ENCODE measurements at places on chromosomes 7 and 10.

GRCh38 chr7:127535546-127536393 is 49.6 kb downstream of the GCC1 start:
- no peak for DNase-seq

DNA sequence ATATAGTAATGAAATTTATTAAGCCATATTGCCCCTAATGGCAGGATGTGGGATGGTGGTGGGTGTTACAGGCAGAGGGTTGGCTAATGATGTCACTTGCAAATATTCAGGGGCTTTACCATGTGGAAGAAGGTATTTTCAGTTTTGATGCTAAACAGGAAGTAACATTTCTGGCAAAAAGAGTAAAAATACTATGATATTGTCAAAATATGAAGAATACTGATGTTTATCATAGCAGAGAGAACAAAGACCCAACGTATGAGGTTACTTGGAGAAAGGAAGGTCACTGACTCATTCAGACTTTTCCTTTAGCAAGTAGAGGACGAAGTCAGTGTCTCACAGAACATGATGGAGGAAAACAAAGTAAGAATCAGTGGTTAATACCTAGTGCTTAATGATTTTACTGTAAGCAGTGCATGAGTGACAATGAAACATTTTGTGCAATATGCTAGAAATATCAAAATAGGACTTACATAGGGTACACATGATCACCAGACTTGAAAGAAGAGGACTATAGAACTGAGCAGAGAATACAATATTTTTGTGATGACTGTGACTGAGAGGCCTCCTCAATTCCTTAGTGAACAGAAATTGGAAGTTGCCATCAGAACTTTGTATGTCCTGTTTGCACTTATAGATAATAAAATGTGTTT is 89.7 kb upstream of the STEAP4 start:
- no peak for DNase-seq

- DNase-seq, result no peak
Observed at GRCh38 chr10:50279489-50279888, 28.2 kb upstream of the ASAH2 start.

DNA sequence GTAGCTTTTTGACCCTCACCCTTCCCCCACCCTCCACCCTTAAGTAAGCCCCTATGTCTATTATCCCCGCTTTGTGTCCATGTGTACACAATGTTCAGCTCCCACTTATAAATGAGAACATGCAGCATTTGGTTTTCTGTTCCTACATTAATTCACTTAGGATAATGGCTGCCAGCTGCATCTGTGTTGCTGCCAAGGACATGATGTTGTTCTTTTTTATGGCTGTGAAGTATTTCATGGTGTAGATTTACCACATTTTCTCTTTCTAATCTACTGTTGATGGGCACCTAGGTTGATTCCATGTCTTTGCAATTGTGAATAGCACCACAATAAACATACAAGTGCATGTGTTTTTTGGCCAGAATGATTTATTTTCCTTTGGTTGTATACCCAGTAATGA is 232.2 kb downstream of the CACNA2D1 start:
- no peak for DNase-seq

DNA sequence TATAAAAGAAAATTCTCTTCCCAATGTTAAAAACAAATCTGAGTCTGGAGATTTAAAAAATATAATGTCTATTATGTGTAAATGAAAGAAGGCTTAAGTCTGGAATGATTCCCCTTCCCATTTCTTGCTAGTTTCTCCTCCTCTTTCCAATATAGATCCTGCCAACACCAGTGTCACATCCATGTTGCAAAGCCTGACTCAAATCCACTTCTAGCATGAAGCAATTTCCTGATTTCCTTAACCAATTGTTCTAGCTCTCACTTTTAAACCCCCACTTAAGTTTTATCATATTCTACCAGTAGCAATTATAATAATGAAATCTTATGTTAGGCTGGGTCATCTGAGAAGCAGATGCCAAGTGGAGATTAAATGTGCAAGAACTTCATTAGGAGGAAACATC is 100.1 kb upstream of the SEC61G start:
- no peak for DNase-seq

GRCh38 chr7:156985101-156985992 is 25.1 kb downstream of the MNX1 start:
- DNase-seq, result no peak

DNA sequence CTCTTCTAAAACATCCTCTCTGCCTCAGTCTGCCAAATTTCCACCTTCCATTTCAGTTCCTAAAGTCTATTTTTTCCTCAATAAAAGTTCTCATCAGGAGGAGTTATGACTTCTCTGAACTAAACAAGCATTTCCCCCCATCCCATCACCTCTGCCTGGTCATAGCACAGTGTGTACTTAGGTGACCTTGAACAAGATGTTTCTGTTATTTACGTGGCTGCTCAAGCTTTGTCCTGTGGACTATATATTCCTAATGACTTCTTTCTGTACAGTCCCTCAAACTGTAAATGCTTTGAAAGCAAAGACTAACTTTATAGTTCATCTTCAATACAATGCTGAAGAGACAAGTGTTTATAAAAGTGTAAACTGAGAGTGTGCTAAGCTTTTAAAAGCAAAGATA is 166.9 kb downstream of the CPEB3 start:
- DNase-seq, result no peak

GRCh38 chr7:91668217-91668616 is 212.3 kb downstream of the MTERF1 start:
- DNase-seq, result no peak

GRCh38 chr7:120394595-120394994 is 121.6 kb downstream of the KCND2 start:
- DNase-seq, result no peak

DNA sequence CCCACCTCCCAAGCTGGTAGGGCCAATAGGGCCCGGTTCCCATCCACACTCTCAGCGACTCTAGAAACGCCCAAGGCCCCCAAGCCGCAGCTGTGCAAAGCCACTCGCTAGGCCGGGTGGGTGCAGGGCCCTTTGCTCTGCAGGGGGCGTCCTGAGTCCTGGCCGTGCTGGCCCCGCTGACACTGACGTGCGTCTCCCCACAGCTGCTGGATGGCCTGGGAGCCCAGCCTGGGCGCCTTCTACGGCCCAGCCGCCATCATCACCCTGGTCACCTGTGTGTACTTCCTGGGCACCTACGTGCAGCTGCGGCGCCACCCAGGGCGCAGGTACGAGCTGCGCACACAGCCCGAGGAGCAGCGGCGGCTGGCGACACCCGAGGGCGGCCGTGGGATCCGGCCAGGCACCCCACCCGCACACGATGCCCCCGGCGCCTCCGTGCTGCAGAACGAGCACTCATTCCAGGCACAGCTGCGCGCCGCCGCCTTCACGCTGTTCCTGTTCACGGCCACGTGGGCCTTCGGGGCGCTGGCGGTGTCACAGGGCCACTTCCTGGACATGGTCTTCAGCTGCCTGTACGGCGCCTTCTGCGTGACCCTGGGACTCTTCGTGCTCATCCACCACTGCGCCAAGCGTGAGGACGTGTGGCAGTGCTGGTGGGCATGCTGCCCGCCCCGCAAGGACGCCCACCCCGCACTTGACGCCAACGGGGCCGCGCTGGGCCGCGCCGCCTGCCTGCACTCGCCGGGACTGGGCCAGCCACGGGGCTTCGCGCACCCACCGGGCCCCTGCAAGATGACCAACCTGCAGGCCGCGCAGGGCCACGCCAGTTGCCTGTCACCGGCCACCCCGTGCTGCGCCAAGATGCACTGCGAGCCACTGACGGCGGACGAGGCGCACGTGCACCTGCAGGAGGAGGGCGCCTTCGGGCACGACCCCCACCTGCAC is 31.6 kb upstream of the KNDC1 start:
- no peak for DNase-seq

GRCh38 chr10:83127942-83128575 is 1011.2 kb upstream of the GHITM start:
- no peak for DNase-seq

DNA sequence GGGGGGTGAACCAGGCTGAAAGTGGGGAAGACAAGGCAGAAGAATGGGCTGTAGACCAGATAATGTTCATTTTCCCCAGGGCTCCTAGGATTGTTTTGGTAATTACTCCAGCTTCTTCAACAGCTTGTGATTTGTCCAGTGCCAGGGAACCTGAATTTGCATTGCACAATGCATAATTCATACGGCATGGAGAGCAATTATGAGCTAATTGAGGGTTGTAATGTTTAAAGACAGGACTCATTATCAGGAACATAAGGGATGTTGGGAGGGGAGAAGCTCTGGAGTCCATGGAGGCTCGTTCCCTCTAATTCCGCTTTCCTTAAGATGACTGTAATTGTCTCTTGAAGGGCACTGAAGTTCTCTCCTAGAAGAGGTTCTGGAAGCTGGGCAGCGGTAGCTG is 405.0 kb upstream of the ZMIZ1 start:
- no peak for DNase-seq

DNA sequence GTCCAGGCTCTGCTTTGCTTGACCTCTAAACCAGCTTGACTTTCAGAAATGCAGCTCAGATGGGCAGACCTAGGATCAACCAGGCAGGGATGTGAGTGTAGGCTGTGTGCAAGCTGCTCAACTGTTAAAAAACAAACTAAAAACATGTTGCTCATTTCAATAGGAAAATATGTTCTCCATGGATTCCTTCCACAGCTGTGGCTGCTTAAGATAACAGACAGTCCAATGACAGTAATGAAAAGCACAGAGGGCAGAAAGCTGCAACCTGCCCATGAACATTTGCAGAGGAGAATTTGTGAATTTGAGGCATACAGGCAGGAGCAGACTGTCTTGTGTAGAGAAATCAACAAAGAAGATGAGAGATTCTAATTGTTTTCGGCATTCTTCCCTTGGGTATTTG is 534.2 kb downstream of the CCSER2 start:
- no peak for DNase-seq

- DNase-seq, result no peak
Observed at GRCh38 chr7:24825931-24826661, 68.8 kb upstream of the GSDME start.

DNA sequence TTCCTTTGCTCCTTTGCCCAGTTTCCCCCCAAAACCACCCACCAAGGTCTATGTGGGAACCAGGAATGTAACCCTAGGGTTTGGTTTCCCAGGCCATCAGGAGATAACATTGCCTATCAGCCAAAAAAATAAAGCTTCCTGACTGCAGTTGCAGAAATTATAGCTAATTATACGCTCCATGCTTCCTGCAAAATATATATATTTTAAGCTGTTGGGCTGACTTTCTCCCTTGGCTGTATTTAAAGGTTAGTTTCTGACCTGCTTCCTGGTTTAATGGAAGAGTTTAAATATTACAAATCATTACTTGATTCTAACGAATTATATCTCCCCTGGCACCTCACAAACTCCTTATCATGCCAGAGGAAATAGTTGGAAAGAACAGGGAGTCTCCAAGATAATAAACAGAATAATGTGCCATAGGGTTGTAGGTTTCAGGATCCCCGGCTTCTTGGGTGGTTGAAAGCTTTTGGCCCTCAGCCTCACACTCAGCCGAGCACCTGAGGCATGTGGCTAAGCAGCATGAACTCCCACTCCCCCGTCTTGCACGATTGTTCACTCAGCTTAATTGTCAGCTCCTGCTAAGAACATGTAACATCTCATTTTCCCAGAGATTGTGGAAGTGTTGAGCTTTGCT is 79.9 kb downstream of the FZD1 start:
- no peak for DNase-seq

DNA sequence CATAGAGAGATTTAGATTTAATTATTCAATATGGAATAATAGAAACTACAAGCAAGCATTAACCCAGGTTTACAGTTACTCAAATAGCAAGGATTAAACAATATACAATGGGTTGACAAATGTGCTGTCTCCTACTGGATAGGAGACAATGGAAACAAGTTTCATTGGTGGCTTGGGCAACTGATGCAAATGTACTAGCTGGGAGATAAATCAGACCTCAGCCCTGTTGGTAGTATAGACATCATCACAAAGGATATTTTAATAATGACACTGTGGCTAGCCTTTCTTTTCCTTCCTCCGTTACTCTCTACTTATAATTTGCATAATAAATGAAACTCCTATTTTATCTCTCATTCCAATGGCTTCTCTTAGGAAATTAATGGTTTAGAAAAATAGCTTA is 96.5 kb upstream of the DKK1 start:
- no peak for DNase-seq

GRCh38 chr10:24597426-24597825 is 126.3 kb downstream of the ARHGAP21 start:
- no peak for DNase-seq

DNA sequence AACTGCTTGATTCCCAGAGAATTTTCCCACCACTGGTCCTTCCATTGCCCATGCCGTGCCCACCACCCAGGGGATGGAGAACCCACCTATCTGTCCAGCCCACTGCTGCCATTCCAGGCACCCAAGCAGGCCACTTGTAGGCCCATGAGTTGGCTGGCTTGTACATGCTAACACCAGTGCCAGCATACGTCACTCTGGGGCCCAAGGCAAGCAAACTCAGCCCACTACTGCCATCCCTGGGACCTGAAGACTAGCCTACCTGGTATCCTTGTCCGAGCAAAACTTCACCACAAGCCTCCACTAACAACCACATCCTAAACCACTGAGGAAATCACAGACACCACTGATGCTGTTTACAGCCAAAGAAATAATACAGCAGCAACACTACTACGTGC is 44.7 kb upstream of the CDK6 start:
- no peak for DNase-seq

DNA sequence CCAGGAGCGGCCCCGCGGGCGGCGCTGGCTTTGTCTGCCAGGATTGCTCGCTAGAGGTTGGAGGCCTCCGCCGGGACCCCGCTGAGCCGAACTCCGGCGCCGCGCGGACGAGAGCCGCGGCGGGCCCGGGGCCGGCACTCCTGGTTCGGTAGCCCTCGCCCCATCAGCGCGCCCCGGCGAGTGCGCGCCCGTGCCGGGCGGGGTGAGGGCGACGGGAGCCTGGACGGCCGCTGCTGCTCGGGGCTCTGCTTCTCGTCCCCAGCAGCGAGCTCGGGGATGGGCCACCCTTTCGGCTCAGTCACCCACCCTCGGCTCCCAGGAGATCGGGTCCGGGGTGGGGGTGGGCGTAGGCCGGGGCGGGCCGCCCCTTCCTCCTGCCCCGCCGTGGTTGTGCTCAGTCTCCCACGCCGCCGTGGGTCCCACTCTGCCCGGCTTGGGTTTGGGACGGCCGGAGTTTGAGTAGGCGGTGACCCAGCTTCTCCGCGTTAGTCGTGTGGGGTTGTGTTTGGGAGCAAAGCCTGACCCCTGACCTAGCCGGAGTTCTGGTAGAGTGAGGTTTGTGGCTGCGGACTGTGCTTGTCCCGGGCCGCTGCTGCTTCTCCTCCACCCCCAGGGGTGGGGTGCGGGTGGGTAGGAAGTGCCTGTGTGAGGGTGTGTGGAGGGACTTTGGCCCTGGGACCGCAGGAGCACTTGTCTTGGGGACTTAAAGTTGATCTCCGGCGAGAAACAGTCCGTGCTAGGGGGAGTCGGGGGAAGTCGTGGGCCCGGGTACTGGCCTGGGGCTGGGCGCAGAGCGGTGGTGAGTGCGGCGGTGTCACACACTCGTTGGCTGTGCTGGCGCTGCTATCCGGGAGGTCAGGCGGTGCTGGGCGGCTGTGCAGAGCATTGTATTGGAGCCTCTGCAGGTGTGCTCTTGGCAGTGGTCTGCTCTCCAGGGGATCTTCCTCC is 677 bp downstream of the TSPAN14 start:
- DNase-seq, result no peak

GRCh38 chr7:69126896-69127479 is 471.3 kb upstream of the AUTS2 start:
- DNase-seq, result no peak
